Lung microvascular endothelial cell (primary cell): ENCODE measurements at places on chromosomes 6 and 20.

GRCh38 chr6:152701863-152702401, 4.2 kb downstream of the MYCT1 start:
- peak; percentile 34 for DNase-seq

GRCh38 chr20:35489717-35490116, 34.3 kb downstream of the CEP250 start:
- no peak for DNase-seq

DNA sequence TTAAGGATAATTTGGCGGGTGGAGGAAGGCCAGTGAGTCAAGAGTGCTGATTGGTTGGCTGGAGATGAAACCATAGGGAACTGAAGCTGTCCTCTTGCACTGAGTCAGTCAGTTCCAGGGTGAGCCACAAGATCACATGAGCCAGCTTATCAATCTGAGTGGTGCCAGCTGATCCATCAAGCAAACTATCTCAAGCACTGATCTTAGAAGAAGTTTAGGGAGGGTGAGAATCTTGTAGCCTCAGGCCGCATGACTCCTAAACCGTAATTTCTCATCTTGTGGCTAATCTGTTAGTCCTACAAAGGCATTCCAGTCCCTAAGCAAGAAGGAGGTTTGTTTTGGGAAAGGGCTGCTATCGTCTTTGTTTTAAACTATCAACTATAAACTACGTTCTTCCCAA, 954.3 kb downstream of the KIF16B start:
- DNase-seq: no peak

DNA sequence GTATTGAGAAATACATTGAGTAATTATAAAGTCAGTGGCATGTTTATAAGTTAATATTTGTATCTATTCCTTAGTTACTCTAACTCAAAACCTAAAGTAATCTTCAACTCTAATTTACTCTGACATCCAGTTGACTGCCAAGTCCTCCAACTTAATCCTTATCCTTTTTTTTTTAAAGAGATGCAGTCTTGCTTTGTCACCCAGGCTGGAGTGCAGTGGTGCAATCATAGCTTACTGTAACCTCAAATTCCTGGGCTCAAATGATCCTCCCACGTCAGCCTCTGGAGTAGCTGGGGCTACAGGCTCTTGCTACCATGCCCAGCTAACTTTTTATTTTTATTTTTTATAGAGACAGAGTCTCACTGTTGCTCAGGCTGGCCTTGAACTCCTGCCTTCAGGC, 24.4 kb downstream of the PTPN1 start:
- no peak for DNase-seq

DNA sequence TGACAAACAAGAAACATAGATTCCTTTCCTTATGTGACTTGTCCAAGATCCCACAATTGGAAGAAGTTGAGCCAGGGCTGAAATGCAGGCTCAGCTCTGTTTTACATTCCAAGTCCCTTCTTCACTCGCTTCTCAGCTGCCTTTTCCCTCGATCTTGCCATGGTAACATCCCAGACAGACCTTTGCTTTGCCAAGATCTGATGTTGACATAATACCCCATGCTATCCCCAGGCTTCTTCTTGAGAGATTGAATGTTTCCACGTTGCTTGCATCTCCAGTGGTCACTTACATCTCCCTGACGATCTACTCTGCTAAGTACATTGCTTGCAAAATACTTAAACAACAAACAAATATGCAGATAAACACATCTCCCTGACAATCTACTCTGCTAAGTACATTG, 63.5 kb downstream of the TBXT start:
- DNase-seq: no peak

- DNase-seq: peak; percentile 47
Measured at GRCh38 chr20:5448449-5449118, 131.8 kb upstream of the PROKR2 start.

- DNase-seq: no peak
Measured at GRCh38 chr6:103326760-103327757, 1532.7 kb downstream of the HACE1 start.

GRCh38 chr6:32851025-32851424, 2.5 kb downstream of the TAP1 start:
- DNase-seq: no peak

DNA sequence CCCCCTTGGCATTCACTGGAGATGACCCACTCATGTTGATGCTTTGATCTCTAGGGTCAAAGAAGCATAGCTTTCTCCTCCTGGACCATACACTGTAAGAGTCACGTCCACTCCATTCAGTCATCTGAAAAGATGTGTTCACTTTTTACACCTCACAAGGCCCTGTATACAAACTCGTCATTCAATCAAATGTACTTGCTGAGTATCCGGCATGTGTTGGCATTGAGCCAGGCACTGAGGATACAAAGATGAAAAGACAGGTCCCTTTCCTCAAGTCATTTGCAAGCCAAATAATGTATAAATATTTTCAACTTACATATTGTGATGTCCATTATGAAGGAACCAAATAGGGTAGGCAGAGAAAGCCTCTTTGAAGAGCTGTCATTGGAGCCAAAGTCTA, 32.6 kb upstream of the CSNK2A1 start:
- peak; percentile 16 for DNase-seq

- no peak for DNase-seq
Measured at GRCh38 chr6:18829272-18829870, 442.2 kb downstream of the RNF144B start.

DNA sequence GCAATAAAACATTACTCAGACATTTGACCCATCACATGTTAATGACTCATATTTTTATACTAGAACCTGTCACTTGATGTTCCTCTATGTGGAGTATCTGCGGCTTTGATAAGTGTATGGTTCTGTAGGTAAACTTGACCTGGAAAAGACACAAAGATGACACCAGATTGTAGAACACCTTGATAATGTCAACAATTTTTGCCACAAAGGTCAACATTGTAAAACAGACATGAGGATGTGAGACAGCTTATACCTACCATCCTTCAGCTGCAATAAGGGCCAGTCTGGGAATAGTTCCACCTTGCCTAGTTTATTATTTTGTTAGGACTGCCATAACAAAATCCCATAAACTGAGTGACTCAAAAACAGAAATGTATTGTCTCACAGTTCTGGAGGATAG, 202.4 kb downstream of the LMBRD1 start:
- DNase-seq: no peak

DNA sequence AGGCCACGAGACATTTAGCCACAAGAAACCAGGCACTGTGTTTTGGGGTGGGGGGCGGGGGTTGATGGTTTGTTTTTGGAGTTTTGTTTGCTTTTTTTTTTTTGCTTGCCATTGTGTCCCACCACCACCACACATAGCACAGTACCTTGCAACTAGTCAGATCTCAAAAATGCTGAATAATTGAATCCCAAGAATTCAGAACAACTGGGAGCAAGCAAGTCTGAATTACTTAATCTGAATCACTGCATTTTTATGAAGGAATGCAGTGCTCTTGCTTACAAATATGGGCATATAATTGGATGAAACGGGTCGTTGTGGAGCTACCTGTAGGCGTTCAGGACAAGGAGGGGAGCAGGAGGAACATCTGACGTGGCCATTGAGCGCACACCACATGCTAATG, 151.5 kb upstream of the CDYL start:
- no peak for DNase-seq

DNA sequence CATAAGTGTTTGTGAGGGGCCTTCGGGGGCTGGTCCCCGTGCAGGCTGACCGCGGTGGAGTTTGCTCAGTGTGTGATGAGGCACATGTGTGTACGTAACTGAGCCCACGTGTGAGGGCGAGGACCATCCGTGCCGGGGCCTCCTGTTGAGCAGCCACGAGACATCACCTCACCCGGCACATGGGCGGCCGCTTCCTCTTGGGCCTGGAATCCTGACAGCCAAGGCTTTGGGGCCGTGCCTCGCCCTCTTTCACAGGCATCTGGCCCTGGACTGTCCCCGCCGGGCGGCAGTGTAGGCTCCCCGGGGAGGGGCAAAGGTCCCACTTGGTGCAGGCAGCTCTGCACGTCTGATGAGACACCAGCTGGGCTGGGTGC, 202.3 kb downstream of the DLL1 start:
- DNase-seq: no peak
